Transverse colon (tissue), 4 donors: ENCODE measurements at places on chromosomes 3 and 15. TPM values are rescaled to one million over a fixed set of nuclear protein-coding genes. Genes with fewer than 3 reads are reported as not detected.

DNA sequence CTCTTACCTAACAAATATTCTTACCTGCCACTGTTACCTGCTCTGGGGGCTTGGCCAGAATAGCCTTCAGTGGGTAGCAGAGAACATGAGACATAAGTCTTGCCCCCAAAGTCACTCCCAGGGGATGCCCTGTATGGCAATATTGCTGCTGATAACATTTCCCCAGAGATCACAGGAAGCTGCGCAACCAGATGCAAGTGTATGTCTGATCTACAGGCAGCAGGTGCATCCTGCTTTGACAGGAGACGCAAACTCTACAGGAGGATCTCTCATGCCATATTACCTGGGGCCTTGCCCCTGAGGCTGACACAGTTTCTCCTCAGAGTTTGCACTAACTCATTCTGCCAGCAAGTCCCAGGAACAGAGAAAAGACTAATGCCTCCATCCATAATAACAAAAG, 174.4 kb upstream of the LPP start:
- no peak for DNase-seq

The RGMA gene
- total RNA-seq, result 8.6 TPM

DNA sequence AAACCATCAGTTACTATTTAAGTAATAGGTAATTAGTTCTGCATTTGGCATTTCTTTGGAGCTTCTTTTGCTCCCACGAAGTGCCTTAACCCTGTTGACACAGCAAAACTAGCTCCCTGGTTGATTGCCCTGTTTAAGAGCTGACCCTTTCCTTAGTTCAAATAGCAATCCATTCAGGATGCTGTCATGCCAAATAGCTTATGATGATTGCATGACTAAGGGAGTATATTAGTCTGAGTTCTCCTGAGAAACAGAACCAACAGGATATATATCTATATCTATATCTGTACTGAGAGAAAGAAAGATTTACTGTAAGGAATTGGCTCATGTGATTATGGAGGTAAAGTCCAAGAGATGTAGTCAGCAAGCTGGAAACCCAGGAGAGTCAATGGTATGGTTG, 50.3 kb upstream of the SPRED1 start:
- no peak for DNase-seq

The ACP3 gene
- total RNA-seq, result 3.4 TPM
